ENCODE measurements at places on chromosomes 12 and 14. TPM values are rescaled to one million over a fixed set of nuclear protein-coding genes. Genes with fewer than 3 reads are reported as not detected.

DNA sequence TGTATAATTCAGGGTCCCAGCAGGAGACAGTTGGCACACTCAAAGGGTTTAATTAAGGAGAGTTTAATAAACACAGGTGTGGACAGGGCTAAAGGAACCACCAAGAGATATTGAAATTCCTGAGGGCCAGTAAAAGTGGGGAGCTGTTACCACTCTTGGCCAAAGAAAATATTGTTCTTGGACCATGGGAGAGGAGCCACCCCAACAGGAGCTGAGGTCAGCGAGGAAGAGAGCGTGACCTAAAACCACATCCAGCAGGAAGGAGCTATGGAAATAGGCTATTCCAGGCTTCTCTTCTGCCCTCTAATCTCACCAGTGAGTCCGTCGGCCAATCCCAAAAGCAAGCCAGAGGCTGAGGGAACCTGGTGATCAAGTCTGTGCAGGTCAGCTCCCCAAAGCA, 390.8 kb downstream of the MED13L start:
- peaks cover 1% of the 10 kb centered on the region for H3K27me3 ChIP-seq
- DNase-seq: no peak
- no peaks in the 10 kb centered on the region for H3K4me1 ChIP-seq
- H3K27ac ChIP-seq: no peak overlapping the region
- H3K36me3 ChIP-seq: no peaks in the 10 kb centered on the region

DNA sequence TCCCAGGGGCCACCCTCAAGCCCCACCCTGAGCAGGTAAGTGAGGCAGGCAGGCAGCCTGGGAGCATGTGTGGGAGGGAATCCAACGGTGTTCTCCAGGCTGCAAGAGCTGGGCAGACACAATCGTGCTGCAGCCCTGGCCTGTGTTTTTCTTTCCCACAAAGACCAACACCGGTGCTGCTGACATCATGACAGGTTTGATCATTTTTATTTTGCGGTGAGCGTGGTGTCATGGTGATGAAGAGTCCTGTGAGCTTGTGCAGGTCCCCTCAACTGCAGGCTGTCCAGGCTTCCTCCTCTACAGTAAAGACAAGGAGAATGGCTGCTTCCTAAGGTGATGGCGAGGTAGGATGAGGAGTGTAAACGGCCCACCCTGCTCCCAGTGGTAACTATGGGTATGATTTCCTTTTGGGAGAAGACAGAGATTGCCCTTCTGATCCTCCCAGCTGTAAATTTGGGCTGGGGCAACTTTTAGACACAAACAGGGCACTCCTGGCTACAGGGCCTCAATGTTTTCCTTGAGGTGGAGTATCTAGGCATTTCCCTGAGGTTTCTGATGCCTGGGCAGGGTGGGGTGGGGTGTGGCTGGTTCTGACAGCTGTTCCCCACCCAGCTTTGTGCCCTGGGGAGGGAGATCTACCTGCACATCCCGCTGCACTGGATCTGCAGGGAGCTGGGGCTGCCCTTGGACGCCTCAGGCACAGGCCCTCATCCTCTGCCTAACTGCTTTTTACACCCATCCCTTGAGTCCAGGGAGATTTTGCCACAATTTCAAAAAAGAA, 109.1 kb downstream of the VCPKMT start:
- H3K27me3 ChIP-seq: no peaks in the 10 kb centered on the region
- no peak overlapping the region for H3K4me3 ChIP-seq
- no peaks in the 10 kb centered on the region for H3K4me1 ChIP-seq
- H3K27ac ChIP-seq: no peak overlapping the region

- no peaks in the 10 kb centered on the region for H3K4me1 ChIP-seq
- peak overlapping the region; percentile 50 for H3K27ac ChIP-seq
- H3K36me3 ChIP-seq: no peaks in the 10 kb centered on the region
- no peaks in the 10 kb centered on the region for H3K27me3 ChIP-seq
These were observed 76.5 kb upstream of the AMIGO2 start for GRCh38 chr12:47156167-47156736.

DNA sequence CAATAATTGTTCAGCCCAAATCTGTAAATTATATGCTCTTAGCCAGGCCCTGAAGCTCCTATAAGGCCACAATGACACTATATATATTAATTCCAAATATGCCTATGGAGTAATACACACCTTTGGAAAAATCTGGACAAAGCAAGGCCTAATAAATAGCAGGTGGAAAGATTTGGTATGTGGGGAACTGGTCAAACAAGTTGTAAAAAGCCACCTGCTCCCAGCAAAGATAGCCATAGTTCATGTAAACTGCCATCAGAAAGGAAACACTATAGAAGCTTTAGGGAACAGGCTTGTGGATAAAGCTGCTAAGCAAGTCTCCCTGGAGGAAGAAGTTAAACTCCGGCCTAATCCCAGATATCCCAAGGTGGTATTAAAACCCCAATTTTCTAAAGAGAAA, 29.7 kb downstream of the PRMT8 start:
- no peak for DNase-seq
- H3K36me3 ChIP-seq: no peaks in the 10 kb centered on the region
- no peaks in the 10 kb centered on the region for H3K4me1 ChIP-seq
- H3K27ac ChIP-seq: no peak overlapping the region
- no peaks in the 10 kb centered on the region for H3K27me3 ChIP-seq

DNA sequence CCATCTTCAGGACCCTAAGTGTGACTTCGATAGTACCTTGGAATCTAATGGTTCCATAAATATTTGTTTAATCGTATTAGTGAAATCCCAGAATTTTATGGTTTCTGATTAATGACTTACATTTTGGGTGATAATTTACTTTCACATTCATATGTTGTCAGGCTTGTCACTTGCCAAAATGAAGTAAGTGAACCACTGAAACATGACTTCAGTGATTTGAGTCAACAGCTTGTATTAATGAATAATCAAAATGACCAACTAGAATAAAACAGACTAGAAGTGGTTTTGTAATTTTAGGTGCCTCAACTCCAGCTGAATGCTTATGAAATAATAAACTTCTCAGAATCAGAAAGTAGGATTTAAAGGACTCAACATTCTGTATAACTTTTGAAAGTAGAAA, 517.1 kb downstream of the PRKD1 start:
- H3K27me3 ChIP-seq: no peaks in the 10 kb centered on the region
- no peak overlapping the region for H3K27ac ChIP-seq
- DNase-seq: no peak

GRCh38 chr12:22256041-22256441, 78.5 kb downstream of the ST8SIA1 start:
- no peak overlapping the region for H3K27ac ChIP-seq
- no peaks in the 10 kb centered on the region for H3K27me3 ChIP-seq
- no peaks in the 10 kb centered on the region for H3K4me1 ChIP-seq
- DNase-seq: no peak
- H3K4me3 ChIP-seq: no peak overlapping the region
- H3K36me3 ChIP-seq: no peaks in the 10 kb centered on the region

DNA sequence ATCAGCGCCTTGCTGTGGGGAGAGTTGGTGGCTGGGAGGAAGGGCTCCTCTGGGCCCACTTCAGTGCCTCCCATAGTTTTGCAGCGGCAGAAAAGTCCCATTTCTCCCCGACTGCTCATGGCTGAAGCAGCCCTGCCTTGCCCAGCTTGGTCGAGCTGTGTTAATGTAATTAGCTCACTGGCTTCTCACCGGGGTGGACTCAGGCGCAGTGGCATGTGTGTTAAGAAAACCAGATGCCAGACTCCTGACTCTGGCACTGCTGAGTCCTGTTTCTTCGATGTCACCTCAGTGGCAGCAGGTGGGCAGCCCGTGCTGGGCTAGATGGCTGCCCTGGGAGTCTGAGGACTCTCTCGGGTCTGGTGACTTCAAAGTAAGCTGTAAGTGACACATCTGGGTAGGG, 47.4 kb downstream of the CHST11 start:
- no peaks in the 10 kb centered on the region for H3K4me1 ChIP-seq
- DNase-seq: no peak
- H3K27ac ChIP-seq: no peak overlapping the region
- H3K4me3 ChIP-seq: no peak overlapping the region
- no peaks in the 10 kb centered on the region for H3K27me3 ChIP-seq
- H3K36me3 ChIP-seq: no peaks in the 10 kb centered on the region

GRCh38 chr12:92551853-92552397, 150.9 kb upstream of the PLEKHG7 start:
- H3K4me3 ChIP-seq: no peak overlapping the region
- no peak overlapping the region for H3K27ac ChIP-seq
- no peaks in the 10 kb centered on the region for H3K4me1 ChIP-seq
- no peak for DNase-seq

GRCh38 chr12:129101816-129102215, 248.5 kb downstream of the GLT1D1 start:
- H3K4me3 ChIP-seq: no peak overlapping the region
- H3K27ac ChIP-seq: no peak overlapping the region
- H3K4me1 ChIP-seq: no peaks in the 10 kb centered on the region
- H3K27me3 ChIP-seq: no peaks in the 10 kb centered on the region
- no peaks in the 10 kb centered on the region for H3K36me3 ChIP-seq

Gene ZNF605
- 6.8 TPM for polyA plus RNA-seq

All from aorta (tissue), 5 donors.